ENCODE measurements at places on chromosomes 3 and 15. TPM values are rescaled to one million over a fixed set of nuclear protein-coding genes. Genes with fewer than 3 reads are reported as not detected.

DNA sequence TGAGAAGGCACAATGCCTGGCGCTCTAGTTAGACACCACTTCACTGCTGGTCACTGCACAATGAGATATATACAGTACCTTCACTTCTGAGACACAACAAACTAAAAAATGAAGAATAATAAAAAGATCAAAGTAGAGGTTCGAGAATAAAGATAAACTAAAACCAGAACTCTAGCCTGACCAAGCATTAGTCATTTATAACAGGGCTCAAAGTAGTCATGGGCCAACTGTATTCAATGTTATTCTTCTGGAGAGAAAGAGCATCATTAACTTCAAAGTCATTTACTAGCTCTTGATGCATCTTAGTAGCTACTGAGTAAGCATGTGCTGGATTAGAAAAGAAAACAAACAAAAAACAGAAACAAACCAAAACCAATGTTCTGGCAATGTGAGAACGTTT is 145.2 kb downstream of the SSR3 start:
- no peak for DNase-seq

- no peak for DNase-seq
These were observed 163.1 kb downstream of the FMN1 start for GRCh38 chr15:33031324-33031821.

GRCh38 chr3:108486941-108487340 is 23.5 kb downstream of the MYH15 start:
- peak; percentile 34 for DNase-seq

DNA sequence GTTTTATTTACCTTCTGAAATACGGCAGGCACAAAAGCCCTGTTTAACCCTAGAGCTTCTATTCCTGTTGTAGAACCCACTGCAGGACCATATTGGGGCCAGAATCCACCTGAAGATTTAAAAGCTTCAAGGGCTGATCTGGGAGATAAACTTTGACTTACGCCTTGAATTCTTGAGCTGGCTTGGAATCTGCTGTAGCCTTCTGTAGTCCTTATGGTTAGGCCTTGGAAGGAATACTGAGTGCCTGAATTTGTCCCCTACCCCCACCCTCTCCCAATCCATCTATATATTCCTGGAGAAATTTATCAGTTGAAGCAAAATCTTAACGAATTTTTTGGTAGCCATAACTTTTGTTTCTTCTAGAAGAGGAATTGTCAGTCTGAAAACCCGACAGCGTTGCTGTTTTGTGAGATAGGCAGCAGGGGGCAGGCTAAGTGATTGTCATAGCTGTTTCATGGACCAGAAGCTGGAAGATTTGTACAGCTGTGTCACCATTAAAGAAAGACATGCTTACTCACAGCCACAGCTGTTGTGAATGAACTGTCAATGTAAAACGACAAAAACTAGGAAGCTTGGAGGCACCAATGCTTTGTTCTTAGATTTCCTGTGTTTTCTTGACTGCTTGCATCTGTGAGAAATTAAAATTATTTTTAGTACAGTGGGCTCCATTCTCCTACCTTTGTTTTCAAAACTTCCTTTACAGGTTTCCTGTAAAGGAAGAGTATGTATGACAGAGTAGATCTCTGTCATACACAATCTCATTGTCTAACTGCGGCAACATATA is 12.8 kb downstream of the LXN start:
- no peak for DNase-seq

The NRG4 gene
- polyA plus RNA-seq, result not detected

The PFKFB4 gene
- 1.2 TPM for polyA plus RNA-seq

The LTF gene
- polyA plus RNA-seq, result 3.0 TPM

The ZDHHC23 gene
- 0.76 TPM for polyA plus RNA-seq
